Keratinocyte (primary cell): ENCODE measurements at places on chromosomes 3 and 15. TPM values are rescaled to one million over a fixed set of nuclear protein-coding genes. Genes with fewer than 3 reads are reported as not detected.

The MRPS11 gene
- 60.9 to 74.2 TPM (median 64.3 TPM) in 3 replicates for polyA plus RNA-seq

The CHDH gene
- polyA plus RNA-seq = 0.04 TPM in 1 of 3 replicates, not detected in the others

DNA sequence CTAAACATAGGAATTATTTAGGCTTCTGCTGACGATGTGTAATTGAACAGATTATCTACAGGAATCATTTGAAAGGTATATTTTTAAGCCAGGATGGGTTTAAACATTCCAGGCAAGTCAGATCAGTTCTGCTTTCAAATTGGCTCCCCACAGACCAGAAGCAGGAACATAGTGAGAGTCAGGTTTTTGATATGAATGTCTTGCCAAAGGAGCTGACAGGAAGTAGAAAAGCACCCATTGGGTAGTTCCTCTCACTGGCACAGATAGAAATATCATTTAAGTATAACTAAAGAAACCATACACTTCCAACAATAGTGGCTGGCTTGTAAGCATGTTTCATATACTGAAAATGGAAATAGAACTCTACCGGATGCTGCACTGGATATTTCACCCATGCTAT lies 95.2 kb downstream of the CLDN1 start:
- DNase-seq = no peak

DNA sequence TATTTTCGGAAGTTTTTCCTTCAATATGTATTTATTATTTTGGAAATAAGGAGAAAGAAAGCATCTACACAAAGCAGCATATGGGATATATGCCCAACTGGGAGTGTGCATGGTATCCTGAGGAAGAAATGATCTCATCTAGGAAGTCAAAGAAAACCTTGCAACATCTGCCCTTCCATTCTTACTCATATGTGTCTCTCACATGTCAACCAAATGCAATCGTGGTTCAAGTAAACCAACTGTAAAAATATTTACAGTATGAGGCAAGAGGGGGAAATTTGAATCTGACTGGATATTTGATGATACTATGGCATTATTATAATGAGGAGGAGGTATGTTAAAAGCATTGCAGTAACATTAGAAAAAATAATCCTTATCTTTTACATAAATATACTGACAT lies 3.2 kb upstream of the SCG3 start:
- no peak for DNase-seq

DNA sequence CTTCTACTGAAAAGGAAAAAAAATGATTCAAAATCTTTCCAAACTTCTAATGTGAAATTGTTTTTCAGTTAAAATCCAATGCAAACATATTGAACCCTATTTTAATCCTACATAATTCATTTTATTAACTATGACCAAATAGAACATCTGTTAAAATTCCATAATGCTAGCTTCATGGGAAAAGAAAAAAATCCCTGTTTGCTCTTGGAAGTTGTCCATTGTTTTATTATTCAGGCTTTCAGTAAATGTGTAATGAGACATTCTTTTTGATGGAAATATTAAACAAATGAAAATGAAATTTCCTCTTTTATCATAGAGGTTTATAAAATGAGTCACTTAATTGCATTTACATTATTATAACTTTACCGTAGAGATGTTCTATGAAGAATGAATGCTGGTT lies 49.5 kb downstream of the SLC25A26 start:
- no peak for DNase-seq

GRCh38 chr15:99324082-99324620 lies 72.9 kb downstream of the LRRC28 start:
- no peak for DNase-seq

DNA sequence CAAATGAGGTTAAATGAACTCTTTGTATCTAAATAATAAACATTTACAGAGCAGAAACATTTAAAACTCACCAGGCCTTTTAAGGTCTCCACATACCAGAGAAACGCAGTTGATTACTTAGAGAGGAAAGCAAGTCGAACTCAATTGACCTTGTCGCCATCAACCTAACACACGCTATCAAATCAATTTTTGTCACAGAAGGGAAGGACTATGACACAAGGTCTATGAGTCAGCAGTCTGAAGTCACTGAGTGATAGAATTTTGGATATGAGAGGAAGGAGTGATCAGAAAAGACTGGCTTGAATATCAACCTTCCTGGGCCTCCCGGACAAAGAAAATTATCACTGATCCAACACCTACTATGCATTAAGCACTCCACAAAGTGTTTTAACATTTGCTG lies 514.4 kb upstream of the ZNF385D start:
- no peak for DNase-seq

- DNase-seq = no peak
These were observed 32.3 kb downstream of the SLC9C1 start for GRCh38 chr3:112261742-112262141.

DNA sequence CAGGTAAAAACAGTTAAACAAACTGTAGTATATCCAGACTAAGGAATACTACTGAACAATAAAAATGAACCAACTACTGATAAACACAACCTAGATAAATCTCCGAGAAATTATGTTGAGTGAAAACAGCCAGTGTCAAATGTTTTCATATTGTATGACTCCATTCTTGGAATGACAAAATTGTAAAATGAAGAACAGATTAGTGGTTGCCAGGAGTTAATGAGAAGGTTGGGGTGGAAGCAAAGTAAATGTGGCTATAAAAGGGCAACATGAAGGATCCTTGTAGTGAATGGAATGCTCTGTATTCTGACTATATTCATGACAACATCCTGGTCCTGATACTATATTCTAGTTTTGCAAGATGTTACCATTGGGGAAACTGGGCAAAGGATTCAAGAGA lies 27.5 kb upstream of the ACKR4 start:
- no peak for DNase-seq

DNA sequence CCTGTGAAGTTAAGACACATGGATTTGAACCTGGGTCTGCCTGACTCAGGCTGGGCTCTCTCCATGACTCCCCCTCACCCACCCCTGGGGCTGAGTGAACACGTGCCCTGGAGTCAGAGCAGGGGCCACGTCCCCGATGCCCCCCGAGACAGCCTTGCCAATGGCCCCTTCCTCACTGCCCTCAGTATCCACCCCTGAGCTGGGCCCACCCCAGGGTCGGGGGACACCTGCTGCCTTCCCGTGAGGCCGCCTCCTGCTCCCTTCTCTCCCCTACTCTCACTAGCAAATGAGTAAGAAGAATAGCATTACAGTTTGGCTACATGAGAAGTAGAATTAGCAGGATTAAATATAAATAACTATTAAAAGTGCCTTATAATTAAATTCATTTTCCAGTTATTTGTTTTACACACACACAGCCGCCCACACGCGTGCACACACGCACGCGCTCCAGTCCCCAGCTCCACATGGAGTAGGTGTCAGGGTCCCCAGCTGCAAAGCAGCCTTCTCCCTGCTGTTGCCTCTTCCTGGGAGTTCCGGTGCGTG lies 117.4 kb upstream of the LINGO1 start:
- DNase-seq = no peak
